ENCODE measurements at places on chromosomes 16 and 17.

- peak; percentile 58 for DNase-seq
Measured at GRCh38 chr17:9209347-9209746, 188.0 kb downstream of the NTN1 start.

- DNase-seq: no peak
Measured at GRCh38 chr17:14331225-14331981, 30.5 kb downstream of the HS3ST3B1 start.

GRCh38 chr17:77735566-77736198 is 222.8 kb upstream of the TNRC6C start:
- DNase-seq: peak; percentile 86

GRCh38 chr16:66637806-66638205 is 33.3 kb downstream of the CMTM3 start:
- DNase-seq: no peak

GRCh38 chr17:22703204-22703603 is 1010.9 kb downstream of the KCNJ18 start:
- no peak for DNase-seq

DNA sequence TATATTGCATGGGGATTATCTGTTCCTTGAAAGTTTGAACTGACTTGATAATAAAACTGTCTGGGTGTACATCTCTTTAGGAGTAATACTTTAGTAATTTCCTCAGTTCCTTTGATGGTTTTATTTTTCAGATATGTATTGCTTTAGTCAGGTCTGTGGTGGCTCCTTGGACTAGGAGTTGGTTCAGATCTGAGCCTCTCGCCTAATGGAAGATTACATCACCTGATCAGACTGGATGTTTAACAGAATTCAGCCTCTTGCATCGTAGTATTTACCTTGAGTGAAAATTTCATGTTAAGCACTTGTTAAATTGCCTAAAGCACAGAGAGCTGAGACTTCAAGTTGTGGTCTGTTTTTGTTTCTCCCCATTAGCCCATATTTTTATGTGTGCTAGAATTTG is 267.3 kb downstream of the MAP2K4 start:
- DNase-seq: no peak

- no peak for DNase-seq
Measured at GRCh38 chr17:381516-381915, 28.9 kb upstream of the RPH3AL start.

DNA sequence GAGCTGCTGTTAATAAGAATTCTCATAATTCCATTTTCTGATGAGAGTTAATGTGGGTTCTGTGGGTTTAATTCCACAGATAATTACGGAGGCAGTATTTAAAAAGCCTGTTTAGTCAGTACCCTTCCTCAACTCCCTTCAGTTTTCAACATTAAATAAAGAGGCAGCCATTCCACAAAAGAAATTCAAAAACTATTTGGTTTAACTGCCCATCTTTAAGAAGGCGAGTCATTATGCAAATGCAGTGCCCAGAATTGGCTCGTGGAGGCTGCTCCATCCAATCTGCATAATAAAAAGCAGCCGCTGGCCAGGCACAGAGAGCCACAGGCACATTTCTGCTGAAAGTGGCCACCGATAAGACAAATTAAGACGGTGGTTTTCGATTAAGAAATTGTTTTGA is 194.4 kb upstream of the TOX3 start:
- no peak for DNase-seq

GRCh38 chr17:82239926-82240505 is 11.2 kb downstream of the SLC16A3 start:
- DNase-seq: no peak

GRCh38 chr17:61538480-61538879 is 52.5 kb downstream of the NACA2 start:
- no peak for DNase-seq

GRCh38 chr17:56994009-56994792 is 16.3 kb downstream of the SCPEP1 start:
- DNase-seq: no peak

GRCh38 chr16:19639986-19640421 is 78.0 kb downstream of the KNOP1 start:
- DNase-seq: no peak

DNA sequence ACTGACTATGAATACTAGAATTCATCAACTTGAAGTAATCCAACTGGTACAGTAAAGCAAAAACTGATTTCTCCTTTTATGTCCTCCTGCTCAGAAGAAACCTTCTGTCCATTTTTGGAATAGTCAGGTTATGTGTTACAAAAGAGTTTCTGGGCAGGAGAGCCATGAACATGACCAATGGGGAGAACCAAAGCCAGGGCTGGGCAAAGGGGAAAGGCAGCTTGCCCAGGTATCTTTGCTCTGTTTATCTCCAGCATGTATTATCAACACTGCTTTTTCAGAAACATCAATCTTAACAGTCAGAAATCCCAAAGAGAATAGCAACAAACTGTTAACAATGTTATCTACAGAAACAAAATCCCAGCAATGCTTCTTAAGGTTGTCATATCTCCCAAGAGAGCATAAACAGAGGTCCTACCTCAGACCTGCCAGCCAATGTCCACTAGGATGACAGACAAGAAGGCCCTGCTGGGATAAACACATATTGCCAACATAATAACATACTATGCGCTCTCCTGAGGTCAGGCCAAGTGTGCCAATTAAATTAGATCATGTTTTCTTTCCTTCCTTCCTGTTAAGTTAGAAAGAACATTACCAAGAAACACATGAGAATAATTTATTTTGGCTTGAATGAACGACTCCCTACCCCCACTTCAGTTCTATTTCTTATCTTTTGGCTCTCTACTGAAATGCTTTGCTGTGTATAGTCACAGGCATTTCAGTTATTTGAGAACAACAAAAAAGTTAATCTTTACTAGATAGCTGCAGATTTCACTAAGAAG is 28.0 kb downstream of the BLMH start:
- DNase-seq: no peak

DNA sequence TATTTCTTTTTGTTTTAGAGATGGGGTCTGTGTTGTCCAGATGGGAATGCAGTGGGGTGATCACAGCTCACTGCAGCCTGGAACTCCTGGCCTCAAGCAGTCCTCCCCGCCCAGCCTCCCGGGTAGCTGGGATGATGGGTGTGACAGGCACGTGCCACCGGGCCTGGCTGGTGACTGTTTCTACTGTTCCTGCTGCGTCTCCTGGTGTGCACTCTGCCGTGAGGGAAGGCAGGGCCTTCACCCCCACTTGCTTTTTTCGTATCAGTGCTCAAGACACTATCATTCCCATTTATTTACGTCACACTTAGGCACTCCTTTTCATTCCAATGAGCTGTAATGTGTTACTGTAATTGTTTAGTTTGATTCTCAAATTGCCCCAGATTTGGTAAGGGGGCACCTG is 25.3 kb upstream of the PVALEF start:
- DNase-seq: no peak

GRCh38 chr17:36506831-36507230 is 20.4 kb downstream of the ZNHIT3 start:
- DNase-seq: no peak

DNA sequence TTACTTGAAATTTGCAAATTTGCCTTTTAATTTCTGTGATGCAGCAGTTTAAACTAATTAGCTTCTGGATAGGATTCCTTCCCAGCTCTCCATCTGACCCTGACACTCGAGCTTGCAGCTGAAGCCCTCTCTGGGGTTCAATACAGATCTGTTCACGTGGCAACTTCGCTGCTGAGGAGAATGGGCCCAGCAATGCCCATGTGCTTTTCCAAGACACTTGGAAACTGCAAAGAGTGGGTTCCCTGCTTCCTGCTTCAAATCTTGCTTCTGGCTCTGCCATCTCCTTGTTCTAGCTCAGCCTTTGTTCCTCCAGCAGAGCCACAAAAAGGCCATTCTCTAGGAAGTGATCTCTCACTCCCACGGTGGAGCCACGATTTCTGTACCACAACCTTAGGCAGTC is 50.0 kb upstream of the IRX6 start:
- no peak for DNase-seq

DNA sequence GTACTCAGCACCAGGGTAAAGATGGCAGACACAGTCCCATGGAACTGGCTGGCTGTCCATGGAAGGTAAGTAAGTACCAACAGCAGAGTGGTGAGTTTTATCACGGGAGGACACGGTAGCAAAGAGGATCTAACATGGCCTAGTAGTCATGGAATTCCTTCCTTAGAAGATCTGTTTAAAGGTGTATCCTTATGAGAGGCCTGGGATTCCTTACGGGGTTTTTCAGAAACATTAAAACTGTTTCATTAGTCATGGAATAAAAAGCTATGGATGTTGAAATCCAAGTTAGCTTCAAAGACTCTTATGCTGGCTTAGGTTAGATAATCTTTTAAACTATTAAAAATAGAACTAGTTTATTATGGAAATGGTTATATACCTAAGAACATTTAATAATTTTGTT is 7.4 kb downstream of the FTO start:
- DNase-seq: no peak

DNA sequence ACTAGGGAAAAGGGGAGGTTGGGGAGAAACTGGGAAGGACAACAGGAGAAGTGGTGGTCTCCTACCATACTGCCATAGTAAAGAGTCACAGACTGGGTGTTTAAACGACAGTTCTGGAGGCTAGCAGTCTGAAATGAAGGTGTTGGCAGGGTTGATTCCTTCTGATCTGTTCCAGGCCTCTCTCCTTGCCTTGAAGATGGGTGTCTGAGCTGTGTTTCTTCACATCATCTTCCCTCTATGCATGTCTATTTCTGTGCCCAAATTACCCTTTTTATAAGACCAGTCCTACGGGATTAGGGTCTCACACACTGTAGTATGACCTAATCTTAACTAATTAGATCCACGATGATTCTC is 79.8 kb upstream of the TMEM97 start:
- DNase-seq: no peak

DNA sequence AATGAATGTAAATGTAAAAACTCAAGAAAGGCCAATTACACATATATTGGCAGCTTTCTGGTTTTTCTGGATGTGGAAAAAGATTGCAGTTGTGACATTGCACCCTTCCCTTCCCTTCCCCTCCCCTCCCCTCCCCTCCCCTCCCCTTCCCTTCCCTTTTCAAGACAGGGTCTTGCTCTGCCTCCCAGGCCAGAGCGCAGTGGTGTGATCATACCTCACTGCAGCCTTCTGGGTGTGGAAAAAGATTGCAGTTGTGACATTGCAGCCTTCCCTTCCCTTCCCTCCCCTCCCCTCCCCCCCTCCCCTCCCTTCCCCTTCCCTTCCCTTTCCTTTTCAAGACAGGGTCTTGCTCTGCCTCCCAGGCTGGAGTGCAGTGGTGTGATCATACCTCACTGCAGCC is 41.7 kb downstream of the PIK3R5 start:
- no peak for DNase-seq

- DNase-seq: no peak
Measured at GRCh38 chr16:26747760-26748159, 319.0 kb upstream of the C16orf82 start.

DNA sequence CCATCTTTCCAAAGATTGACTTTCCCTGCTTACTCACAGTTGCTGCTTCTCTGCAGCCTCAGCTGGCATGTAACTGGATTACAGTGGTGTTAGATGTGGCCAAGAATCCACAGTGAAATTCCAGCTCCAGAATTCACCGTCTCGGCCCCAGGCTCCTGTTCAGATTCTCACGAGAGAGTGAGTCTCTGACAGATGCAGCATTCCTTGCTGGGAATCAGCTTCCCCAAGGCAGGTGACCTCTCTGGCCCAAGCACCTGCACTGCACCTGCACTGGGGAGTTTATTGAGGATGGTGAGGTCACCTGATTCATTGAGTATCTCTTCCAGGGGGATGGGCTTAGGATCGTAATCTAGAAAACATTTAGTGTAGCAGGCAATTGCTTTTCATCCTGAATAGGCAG is 600.5 kb upstream of the RBFOX1 start:
- DNase-seq: no peak

- DNase-seq: no peak
Measured at GRCh38 chr17:63019138-63019873, 53.3 kb downstream of the TANC2 start.

- no peak for DNase-seq
Measured at GRCh38 chr16:17460890-17461289, 9.9 kb downstream of the XYLT1 start.

DNA sequence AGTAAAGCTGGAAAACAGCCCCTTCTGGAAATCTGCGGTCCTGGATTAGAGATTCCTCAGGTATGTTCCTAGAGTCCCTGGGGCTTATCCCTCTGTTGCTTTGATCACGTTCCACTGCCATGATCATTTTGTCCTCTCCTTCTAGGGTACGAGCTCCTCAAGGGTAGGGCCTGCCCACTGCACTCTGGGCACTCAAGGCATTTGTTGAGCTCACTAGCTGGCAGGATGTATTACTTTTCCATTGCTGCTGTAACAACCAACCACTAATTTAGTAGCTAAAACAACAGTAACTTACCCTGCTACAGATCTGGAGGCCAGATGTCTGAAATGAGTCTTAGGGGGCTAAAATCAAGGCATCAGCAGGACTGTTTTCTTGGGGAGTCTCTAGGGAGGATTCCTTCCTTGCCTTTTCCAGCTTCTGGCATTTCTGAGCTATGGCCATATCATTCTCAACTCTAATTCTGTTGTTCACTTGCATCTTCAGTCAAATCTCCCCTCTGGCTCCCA is 65.7 kb downstream of the ARSG start:
- no peak for DNase-seq

GRCh38 chr17:42290577-42290976 is 2.3 kb downstream of the STAT5A start:
- DNase-seq: peak; percentile 25

- no peak for DNase-seq
Measured at GRCh38 chr17:50864747-50865059, 1.5 kb downstream of the TOB1 start.

GRCh38 chr17:28499364-28499664 is 6.8 kb upstream of the FOXN1 start:
- DNase-seq: no peak

DNA sequence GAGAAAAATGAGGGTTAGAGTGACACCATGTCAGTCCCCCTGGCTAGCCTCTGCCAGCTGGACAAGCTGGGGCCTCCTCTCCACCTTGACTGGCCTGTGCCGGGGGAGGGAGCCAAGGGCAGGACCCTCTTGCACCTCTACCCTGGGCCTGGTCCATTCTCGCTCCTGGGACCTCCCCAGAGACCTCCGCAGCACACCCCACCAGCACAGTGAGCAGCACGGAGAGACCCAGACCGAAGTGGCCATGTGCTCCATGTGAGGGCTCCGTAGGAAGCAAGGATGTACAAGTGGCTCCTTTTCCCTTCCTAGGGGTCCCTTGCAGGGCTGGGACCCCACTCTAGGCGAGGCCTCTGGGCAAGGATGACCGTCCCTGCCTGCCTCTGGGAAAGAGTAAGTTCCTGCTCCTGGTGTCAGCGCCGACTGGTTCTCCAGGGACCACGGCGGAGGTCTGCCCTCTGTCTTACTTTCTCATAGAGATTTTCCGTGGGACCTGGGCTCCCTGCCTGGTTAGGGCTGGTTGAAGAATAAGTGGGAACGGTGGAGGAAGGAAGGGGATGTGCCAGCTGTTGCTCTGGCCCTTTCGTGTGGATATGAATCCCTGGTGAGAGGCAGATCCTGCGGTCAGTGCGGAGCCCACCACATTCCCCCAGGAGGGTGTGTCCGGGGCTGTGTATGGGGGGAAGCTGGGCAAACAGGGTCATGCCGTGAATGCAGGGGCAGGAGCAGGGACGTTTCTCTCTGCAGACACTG is 124.2 kb downstream of the METRNL start:
- DNase-seq: peak; percentile 59

- no peak for DNase-seq
Measured at GRCh38 chr17:42660692-42661345, 1.7 kb downstream of the TUBG2 start.

- DNase-seq: no peak
Measured at GRCh38 chr16:64544859-64545258, 577.0 kb downstream of the CDH11 start.

Data from aorta (tissue), 5 donors.